ENCODE measurements at places on chromosomes 7 and 10.

DNA sequence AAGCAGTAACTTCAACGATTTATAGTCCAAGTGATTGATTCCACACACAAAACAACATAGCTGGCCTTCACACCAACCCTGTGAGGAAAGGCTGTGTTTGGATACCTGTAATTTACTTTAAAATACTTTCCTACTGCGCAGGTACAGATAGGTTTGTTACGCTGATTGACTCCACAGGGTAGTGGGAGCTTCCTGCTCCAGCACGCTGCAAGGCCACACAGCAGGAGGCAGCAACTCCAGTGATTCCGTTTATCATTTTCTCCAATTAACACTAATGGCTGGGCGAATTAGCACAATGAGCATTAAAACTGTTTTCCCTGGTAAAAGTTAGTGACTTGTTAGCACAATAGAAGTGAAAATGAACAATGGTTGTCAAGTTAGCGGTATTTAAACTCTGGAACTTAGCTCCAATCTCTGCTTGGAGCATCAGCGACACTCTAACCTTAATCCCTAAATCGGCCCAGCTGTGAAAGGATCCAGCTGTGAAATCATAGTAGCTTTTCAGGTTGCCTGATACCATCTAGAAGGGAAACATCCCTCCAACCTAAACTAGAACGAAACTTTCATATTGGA, 959 bp downstream of the DCLRE1C start:
- DNase-seq, result no peak

DNA sequence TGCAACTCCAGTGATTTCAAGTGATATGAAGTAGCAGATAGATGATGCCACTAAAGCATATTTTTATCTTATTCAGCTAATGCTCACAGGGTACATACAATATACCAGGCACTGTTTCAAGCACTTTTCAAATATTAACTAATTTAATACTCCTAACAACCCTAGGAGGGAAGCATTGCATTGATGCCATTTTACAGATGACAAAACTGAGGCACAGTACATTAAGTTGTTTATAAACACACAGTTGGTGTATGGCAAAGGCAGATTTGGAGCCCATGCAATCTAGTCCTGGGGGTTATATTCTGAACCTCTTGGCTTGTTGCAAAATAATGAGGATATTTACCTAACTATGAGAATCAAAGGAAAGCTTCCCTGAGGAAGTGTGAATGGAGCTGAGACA, 371.0 kb downstream of the SFMBT2 start:
- no peak for DNase-seq

DNA sequence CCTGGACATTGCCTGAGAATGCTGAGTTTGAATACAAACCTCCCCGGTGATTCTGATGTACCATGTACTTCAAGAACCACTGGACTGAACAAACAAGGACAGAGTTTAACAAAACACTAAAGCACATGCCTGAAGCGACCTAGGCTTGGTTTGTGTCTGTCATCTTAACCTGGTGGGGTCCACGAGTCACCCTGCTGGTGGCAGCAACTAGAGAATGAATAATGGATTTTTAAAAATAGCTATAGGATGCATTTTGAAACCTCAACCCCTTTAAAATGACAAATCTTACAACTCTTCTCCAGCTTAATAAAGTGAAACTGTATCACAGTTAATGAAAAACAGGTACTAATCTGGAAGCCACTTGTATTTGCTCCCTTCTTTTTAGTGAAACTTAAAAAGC, 25.2 kb downstream of the CDHR3 start:
- no peak for DNase-seq

GRCh38 chr7:70619130-70619529, 512.8 kb upstream of the GALNT17 start:
- no peak for DNase-seq

- DNase-seq, result no peak
These were observed 434 bp upstream of the PLEKHA8 start for GRCh38 chr7:30027740-30028215.

GRCh38 chr10:65496541-65496940, 1429.3 kb upstream of the LRRTM3 start:
- no peak for DNase-seq

- DNase-seq, result no peak
These were observed 96.5 kb downstream of the NRP1 start for GRCh38 chr10:33237736-33238624.

DNA sequence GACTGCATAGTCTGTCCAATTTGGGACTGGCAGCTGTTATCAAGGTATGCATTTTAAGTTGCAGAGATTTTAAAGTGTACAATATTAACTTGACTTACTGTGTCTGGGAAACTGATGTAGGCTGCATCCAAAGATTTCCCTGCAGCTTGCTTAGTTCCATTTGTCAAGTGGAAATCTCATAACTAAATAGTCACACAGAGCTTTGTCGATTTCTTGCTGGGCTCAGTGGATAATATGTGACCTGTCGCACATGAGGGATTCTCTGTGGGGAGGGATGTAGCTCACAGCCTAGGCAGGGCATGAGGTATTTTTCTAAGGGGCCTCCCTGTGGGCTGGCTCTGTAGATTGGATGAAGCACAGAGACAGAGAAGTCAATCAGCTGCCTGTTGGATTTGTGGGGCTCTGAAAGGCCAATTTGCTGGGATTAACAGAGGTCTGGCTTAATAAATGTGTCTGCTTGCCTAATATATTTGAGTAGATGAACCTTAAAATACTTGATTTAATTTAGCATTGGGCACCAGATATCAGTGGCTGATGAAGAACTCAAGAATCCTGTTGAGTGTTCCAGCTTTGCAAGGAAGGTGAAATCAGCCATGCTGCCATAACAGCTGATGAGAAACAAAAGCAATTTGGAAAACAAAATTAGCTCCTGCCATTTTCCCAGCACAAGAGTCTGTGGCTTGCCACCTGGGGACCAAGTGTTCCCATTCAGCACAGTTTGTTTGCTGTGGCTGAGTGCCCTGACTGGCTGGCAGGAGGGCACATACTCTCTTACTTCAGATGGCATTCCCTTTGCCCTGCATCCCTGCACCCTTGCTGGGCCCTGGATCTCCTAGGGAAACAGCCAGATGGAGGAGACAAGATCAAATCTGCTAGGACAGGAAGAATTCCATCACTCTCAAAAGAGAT, 598.5 kb downstream of the SORCS3 start:
- no peak for DNase-seq

DNA sequence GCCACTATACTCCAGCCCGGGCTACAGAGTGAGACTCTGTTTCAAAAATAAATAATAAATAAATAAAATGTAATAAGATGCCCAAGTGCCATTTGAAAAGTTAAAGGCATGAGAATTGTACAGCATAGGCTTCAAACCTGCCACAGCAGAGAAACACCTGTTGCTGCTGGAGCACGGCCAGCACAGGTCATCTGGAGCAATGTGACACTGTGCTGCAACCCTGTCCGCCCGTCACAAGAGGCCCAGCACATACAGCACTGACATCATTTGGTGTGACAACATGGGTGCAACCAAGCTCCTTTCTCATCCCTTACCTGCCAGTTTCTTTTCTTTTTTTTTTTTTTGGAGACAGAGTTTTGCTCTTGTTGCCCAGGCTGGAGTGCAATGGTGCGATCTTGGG, 1.3 kb downstream of the RFC2 start:
- DNase-seq, result no peak

DNA sequence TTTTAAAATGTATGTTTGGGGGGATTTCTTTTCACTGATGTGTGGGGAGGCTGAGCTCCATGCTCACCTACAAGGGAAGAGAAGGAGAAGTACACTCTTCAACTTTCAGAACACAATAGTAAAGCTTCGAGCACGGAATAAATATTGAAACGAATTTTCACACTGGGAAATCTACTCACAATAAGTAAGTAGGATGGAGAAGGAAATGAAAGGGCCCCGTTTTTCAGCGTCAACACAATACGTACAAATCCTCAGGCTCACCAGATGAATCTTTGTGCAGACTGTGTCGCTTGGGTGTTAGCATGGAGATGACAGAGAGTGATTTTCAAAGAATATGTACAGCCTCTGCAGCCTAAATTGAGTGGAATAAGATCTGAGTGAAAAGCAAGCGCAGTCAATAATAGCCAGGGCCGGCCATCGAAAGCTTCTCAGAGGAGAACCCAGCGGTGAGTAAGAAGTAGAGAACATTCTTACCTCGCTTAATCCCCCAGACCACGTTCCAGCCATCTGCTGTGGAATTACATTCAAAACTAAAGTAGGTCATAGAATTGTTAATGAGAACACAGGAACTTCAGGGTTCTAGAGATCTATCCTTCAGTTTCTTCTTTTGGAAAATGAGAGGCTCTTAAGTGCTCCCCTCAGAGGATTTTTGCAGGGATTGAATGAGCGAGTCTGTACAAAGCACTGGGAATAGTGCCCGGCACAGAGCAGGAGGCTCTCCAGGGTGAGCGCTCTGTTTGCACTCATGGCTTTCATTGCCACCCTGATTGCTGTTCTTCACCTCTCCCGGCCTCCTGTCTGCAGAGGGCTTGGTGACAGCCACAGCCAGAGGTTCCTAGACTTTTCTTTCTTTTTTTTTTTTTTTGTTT, 292.8 kb downstream of the SFMBT2 start:
- no peak for DNase-seq
